ENCODE measurements at places on chromosomes 2 and 18.

DNA sequence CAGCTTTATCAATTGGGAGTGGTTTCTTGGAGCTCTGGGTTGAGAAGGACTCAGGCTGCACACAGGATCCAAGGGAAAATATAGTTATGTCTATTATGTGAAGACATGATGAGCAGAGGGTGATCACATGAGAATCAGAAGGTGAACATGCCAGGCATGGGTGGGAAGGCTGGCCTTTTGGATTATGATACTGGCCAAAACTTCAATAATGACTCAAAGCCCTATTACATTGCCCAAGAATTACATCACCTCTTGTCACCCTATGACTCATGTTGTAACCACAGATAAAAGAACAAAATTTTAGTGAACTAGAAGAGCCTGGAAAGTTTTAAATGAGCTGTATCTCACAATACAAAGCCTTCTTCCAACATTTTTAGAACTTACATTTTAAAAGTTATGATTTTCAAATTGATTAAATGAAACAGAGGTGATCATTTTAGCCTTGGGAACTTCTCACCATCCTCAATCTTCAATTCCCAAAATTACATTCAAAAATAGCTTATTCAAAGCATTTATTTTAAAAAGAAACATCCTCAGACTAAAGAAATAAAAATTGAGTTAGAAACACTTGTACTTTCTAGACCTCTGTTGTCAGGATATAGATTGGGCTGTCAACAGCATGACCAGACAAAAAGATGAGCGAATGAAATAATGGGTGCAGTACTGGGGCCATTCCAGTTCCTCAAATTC lies 428.3 kb downstream of the MBD2 start:
- DNase-seq, result no peak

- DNase-seq, result no peak
These were observed 115.2 kb downstream of the MTCL1 start for GRCh38 chr18:8820396-8821082.

- DNase-seq, result no peak
These were observed 39.4 kb upstream of the TPO start for GRCh38 chr2:1373830-1374229.

DNA sequence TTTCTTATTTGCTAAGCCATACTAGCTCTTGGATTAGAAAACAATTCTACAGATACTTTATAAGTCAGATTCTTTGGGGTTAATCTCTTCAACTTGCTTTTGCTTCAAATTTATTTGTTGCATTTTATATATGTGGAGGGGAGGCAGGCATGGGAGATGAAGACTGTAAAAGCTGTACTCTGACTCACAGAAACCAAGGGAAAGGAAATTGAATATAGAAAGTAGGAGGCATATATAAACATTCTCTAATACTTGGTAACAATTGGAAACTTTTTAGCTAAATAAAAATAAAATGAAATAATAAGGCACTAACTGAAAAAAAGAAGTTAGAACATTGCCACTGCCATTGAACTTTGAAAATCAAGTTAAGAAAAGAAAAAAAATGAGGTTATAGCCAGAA lies 21.3 kb downstream of the PLA2R1 start:
- DNase-seq, result no peak

DNA sequence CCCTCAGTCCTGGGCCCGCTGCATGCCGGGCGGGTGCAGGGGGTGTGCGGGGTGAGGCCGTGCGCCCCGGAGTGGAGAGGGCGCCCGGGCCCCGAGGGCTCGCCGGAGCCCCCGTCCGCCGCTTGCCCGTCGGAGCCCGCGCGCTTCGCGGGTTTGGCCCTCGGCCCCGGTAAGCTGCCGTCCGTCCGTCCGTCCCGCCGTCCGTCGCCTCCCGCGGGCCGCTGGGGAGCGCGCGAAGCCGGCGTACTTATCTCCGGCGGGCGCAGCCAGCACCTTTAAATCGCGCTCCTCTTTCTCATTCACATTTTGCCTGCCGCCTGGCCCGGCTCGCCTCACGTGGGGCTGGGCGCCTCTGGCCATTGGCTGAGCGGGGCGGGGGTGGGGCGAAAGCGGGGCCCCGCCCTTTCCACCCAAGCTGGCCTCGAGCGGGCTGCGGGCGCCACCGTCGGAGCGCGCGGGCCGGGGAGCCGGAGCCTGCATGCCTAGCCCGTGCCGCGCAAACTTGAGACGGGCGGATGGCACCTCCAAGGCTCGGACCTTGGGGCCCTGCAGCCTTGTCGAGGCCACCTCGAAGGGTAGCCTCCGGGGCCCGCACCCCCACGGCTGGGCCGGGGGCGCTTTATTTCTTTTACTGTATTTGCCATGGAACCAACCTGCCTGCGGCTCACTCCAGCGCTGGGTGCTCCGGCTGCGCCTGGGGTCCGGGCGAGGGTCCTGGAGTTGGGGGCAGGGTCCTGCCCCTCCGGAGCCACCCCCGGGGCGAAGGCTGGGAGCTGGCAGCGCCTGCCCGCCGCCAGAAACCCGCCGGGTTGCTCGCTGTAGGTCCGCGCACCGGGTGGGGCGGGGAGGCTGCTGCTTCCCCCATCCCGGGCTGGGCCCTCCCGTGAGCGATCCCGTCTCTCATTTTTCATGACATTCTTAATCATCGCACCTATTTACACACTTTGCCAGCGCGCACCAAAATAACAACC lies at the start of gene GBX2:
TSS of gene GBX2 (minus strand) at position 277 of the 971 bp plus-strand sequence. CDS start 415 bp downstream, outside the sequence.
- DNase-seq, result no peak

DNA sequence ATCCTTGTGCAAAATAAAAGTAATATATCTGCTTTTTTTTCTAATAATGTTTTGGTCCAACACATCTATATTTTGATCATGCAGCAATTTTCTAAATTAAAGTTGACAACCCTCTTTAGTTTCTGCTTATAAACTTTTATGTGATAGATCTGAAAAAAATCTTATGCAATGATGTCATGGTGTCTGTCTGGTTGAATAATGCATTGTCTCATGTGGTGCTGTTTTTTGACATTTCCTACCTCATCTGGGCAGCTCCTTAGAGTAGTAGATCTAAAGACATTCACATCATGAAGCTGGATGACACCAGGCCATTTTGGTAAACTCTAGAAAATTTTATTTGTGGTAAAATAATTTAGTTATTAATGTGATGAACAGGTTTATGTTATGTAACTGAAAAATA lies 106.8 kb upstream of the FN1 start:
- DNase-seq, result no peak

- no peak for DNase-seq
These were observed 1898.8 kb upstream of the PIK3C3 start for GRCh38 chr18:40056079-40056692.

DNA sequence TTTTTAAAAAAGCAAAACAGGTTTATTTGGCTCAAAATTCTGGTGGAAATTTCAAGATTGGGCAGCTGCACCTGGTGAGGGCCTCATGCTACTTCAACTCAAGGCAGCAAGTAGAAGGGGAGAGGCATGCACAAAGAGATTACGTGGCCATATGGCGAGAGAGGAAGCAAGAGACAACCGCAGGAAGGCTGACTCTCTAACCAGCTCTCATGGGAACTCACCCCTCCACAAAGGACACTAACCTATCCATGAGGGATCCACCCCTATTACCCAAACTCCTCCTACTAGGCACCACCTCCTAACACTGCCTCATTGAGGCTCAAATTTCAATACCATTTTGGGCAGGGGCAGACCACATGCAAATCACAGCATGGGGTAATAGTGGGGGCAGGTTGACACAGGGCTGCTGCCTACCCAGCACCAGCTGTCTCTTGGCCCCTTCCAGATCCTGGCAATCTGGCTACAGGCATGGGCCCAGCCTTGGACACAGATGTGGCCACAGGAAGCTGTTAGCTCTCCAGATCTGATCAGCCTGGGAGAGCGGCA lies 2.0 kb upstream of the CAPN10 start:
- DNase-seq, result no peak

- no peak for DNase-seq
These were observed 159.0 kb downstream of the DCC start for GRCh38 chr18:52499016-52499415.

DNA sequence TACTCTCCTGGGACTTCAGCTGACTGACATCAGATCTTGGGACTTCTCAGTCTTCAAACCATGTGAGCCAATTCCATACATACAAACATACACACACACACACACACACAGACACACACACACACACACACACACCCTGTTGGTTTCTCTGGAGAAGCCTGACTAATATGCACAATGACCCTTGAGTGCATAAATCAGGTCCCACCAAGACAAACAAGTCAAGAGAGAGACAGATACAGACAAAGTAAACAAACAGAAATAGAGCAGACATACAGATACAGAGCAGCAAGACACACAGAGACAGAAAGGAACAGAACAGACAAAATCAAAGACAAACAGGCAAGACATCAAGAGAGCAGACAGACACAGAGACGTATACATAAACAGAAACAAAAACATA lies 43.8 kb upstream of the DDX18 start:
- DNase-seq, result no peak

DNA sequence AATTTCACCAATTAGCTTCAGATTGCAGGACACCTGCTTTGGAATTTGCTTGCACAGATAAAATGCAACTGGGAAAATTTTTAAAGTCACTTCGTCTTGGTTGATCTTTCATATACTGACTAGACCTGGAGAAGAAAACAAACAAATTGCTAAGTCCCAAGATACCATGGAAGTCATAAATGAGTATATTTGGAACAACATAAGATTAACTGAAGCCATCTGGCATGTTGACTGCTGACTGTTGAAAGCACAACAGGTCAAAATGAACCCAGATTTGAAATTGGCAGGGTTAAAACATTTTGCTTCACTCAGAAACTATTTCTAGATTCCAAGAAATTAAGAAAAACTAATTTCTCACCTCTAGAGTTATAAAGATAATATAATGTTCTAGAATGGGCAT lies 470.7 kb downstream of the LPIN1 start:
- no peak for DNase-seq

DNA sequence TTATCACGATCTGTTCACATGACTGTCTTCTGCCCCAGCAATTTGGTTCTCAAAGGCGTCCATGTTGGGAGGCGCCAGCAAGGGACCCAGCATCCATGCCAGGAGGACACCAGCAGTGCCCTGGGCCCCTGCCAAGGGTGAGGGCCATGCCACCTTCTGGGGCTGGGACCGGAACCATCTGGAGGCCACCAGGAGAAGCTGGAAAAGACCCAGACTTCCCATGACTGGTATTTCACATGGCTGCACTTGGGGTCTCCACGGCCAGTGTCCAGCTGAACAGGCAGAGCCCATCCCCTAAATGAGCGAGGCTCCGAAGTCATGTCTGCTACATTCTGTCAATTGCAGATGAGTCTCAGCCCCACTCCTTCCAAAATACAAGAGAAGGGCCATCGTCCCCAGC lies 306.8 kb upstream of the HS6ST1 start:
- no peak for DNase-seq

DNA sequence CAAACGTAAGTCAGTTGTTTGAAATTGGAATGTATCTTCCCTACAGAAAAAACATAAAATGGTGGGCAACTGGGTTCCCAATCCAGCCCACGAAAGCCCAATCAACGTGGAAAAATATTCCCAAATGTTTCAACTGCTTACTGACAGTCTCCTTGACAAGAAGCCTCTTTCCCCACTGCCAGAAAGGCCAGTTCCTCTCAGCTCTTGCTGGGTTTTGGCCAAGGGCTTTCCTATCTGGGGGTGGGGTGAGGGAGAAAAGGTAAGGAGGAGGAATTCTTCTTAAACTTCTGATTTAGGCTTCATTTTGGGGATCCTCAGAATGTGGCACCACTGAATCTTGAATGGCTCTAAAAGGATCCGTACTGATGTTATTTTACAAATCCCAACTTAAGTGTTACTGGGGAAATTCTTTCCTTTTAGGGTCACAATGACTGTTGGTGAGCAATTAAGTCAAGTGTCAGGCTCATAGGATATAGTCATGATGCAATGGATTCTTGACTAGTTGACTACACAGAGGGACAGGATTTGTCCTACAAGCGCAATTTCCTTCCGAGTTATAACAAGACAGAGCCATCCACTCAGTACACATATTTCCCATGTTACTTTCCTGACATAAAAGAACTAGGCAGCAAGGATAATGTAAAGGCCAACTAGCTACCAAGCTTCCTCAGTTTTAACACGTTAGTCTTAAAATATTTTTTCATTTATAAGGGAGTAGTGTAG lies 73.6 kb downstream of the SPRED2 start:
- no peak for DNase-seq

DNA sequence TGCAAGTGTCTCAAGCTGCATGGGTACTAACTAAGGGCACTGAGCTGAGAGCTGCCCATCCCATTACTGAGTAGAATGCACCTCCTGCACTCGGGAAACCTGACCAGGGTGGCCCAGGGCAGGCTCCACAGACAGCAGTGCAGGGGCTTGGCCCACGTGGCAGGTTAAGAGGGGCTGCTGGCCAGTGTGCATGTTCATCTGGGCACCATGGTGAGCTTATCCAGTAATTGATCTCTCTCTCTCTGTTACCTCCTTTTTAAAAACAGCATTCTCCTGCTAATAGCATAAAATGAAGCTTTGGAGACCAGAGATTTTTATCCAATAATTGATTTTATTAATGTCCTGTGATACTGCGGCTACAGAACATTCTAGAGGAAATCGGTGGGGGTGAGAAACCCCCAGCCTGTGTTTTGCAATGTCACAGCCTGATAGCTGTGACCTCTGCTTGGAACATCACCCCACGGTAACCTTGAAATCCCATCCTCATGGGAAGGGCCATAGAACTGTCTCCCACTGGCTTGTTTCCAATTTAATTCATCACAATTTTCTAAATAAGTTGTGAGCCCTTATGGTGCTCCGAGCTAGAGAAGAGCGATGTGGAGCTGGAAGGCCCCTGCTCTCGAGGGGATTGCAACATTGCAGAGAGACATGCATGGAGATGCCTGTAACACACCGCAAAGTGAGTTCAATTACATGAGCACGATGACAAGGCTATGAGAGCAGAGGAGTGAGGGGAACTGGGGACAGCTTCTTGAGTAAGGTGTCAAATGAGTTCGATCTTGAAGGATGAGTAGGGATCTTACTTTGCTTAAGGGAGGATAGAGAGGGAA lies 143.8 kb downstream of the GALNT14 start:
- DNase-seq, result no peak

DNA sequence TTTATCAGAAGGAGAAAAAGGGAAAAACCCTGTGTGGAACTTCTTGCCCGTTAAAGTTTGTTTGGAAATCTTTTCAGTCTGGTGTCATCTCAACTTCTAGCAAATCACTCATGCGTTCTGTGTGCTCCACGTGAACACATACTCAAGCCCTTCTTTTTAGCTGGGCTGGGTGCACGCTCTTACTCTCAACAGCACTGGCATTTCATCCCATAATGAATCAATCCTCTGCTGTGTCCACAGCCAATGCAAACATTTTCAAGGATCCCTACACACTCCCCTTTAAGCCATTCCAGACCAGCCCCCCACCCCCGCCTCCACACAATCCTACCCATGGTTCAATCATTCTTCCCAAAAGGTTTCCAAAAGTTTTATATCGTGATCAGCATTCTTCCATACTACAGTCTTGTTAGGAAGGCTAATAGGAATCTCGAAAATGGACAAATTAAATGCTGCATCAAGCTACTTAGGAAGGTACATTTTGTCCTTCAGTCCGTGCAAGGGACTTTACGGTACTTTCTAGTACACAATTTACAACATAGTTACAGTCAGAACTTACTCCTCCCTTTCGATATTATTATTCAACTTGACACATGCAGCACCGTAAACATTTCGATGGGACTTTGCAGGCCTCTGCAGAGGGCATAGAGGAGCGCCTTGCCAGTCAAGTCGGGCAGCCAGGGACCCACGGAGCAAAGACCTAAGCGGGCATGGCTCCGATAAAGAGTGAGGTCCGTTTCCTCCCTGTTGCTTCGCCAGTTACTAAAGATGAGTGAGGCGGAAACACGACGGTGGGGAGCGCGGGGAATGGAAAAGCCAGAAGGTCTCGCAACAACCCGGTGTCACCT lies 1.4 kb downstream of the PTGR3 start:
- no peak for DNase-seq
